ENCODE measurements at places on chromosomes 7 and 10. TPM values are rescaled to one million over a fixed set of nuclear protein-coding genes. Genes with fewer than 3 reads are reported as not detected.

Gene ANKRD2
- not detected for polyA plus RNA-seq

Gene UCN3
- polyA plus RNA-seq, result not detected

Gene AGBL3
- polyA plus RNA-seq, result not detected

Gene ATP6V1F
- polyA plus RNA-seq, result 349 TPM

Gene ASB13
- 16.0 TPM for polyA plus RNA-seq

Gene SLC18A3
- polyA plus RNA-seq, result not detected

Gene CHST15
- 0.13 TPM for polyA plus RNA-seq

Gene NPC1L1
- not detected for polyA plus RNA-seq

Gene CH25H
- polyA plus RNA-seq, result 0.99 TPM

All from CD4-positive, CD25-positive, alpha-beta regulatory T cell (primary cell).